ENCODE measurements at places on chromosomes 1 and 21.

DNA sequence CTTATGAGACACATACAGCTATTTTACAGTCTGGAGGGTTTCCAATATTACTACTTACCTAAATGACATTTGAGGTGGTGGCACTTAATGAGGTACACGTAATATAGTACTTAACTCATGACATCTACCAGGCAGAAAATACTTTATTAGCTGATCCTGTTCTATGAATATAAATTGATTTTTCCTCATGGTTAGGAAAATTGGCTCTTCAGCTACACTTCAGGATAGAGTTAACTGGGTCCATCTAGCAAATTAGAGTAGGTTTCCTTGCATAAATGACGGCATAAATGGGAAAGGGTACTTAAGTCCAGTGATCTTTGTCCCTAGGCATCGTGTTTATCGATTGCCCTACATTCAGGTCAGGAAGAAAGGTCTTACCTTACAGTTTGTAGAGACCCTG lies 988.8 kb upstream of the TMPRSS15 start:
- DNase-seq, result no peak

DNA sequence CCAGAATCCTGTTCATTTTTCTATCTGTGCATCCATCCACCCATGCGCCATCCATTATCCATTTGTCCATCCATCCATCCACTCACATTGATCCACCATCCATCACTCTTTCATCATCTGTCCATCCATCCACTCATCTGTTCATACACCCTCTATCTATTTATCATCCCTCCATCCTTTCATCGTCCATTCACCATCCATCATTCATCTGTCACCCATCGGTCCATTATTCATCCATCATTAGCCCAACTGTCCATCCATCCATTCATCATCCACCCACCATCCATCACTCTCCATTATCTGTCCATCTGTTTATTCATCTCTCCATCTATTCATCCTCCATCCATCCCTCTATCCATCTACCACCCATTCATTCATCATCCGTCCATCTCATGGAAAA lies 125.7 kb upstream of the TMPRSS2 start:
- DNase-seq, result no peak

DNA sequence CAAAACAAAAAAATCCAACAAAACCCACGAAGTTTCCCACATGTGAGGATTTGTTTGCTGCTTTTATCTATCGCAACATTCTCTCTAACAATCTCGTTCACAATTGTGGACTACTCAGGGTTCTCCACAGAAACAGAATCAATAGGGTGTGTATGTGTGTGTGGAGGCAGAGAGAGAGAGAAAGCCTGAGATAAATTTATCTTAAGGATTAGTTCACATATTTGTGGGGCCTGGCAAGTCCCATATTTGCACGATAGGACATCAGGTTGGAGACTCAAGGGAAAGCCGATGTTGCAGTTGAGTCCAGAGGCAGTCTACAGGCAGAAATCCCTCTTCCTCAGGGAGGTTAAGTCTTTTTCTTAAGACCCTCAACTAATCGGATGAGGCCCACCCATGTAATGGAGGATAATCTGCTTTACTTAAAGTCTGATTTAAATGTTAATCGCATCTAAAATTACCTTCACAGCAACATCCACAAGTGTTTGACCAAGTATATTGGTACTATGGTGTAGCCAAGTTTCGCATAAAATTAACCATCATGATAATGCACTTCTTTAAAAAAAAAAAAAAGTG lies 31.7 kb downstream of the ADAMTS1 start:
- no peak for DNase-seq

DNA sequence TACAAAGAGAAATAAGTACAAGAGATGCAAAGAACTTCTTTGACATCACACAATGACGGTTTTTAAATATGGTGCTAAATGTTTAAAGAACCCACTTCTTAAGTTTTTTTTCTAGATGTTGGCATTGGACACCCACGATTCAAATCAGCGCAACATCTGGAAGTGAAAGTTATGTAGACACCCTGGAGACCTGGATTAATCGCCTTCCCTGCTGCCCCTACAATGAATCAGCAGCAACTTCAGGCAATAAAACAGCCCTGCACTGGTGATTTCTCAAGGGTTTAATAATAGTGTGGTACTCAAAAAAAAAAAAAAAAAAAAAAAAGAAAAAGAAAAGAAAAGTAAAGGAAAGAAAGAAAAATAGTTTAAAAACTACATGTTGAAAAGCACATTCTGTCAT lies 248.3 kb downstream of the NUF2 start:
- DNase-seq, result no peak
